ENCODE measurements at places on chromosomes 3 and 15.

GRCh38 chr3:184880276-184881019 is 68.5 kb downstream of the VPS8 start:
- DNase-seq = no peak

DNA sequence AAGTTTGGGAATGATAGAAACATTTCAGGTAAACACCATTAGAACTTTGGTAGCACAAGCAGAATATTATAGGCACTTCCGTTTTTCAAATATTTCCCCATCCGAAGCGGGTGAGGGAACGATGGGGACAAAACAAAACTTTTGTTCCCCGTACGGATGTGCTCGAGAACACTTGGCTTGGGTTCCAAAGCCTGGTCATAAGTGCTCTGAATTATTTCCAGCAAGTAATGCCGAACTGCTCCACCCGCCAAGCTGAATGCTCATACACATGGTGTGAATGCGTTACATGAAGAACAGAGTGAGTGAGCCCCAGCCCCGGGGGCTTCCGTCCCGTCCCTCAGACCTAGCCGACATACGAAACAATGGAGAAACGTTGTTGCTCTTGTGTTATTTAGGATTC is 438.2 kb upstream of the ARRDC4 start:
- DNase-seq = no peak

DNA sequence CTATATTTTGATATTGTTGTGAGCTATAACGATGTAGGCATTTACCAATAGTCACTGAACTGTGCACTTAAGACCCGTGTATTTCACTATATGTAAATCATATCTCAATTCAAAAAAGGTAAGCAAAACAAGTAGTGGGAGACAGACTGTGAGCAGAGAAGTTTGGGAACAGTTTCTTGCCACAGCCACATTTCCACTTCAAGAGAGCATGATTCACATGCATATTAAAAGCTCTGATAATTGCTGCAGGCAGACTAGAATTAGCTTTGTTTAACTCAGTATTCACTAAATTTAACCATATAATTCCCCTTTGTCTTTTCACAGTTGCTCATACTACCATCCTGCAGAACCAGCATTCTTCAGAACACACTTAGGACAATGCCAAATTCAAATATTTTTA is 168.4 kb upstream of the ZNF385D start:
- no peak for DNase-seq

DNA sequence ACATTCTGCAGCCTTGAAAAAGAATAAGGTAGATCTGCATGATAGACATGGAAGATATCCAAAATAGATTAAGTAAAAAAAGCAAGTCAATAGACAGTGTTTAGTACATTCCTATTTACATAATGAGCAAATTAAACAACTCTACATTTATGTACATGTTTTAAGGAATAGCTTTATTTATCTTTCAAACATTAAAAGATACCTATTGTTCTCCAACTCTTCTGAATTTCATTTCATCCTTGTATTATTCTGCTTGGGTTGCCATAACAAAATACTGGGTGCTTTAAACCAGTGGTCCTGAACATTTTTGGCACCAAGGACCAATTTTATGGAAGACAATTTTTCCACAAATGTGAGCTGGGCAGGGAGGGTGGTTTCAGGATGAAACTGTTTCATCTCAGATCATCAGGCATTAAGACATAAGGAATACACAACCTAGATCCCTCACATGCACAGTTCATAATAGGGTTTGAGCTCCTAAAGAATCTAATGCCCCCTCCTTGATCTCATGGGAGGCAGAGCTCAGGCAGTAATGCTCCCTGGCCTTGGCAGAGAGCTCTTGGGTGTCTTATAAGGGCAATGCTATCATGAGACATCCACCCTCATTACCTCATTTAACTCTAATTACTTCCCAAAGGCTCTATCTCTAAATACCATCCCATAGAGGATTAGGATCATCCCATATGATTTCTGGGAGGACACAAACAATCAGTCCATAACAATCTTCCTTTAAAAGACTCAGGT is 6.8 kb upstream of the KATNBL1 start:
- no peak for DNase-seq

DNA sequence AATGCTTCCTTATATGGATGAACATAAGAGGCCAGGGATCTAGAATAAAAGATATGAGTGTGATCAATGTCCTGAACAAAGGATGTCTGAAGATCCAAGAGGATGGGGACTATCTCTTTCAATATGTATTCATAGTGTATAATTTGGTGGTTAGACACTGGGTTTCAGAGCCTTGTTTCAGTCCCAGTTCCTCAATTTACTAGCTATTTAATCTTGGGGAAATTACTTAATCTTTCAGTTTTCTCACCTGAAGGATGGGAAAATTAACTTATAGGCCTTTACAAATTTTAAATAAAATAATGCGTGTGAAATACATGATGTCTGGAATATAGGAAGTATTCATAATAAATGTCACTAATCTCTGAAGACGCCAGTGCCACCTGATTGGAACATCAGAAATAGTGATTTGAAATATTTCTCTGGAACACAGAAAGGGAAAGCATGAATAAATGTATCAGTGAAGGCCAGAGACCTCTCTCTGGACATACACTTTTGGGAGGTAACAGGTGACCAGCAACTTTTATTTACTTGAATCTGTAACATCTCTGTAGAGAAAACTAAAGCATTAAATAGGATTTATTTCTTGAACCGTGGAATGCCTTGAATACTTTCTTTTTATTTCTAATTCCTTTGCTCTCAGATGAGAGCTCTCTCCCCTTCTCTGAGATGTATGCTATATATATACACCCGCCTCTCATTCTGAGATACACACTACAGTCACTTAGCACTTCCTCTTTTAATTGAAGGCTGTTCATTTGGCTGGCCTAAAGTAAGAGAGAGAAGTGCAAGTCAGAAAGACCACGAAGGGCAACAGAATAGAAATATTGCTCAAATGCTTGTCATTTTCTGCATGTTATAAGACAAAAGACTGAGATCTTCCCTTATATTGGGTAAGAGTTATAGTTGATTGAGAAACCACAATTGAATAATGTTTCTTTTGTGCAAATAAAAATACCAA is 407.1 kb downstream of the LSAMP start:
- DNase-seq = no peak

DNA sequence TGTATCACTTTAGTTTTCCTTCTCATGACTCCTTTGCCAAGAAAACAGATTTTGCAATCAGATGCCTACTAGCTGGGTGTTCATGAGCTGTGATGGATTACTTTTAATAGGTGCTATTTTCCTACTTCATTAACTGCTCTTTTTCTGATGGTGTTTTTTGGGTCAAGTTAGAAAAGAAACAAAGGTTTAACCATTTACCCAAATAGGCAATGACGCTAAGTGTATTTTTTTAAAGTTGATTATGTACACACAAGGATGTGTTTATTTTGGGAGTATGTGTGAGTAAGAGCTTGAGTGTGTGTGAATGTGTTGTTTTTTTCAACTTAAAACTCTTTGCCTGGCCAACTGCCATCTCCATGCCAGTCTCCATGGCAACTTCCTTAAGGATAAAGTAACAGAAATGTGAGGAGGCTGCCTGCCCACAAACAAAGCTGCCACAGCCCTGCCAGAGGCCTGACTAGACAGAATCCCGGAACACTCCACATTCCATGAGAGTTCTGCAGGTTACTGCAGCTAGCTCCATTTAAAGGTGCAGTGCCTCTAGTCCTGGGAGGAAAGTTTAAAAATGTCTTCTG is 215.6 kb upstream of the RBMS3 start:
- no peak for DNase-seq

GRCh38 chr3:103218146-103218545 is 783.3 kb downstream of the ZPLD1 start:
- no peak for DNase-seq

GRCh38 chr3:153749070-153749610 is 372.1 kb upstream of the ARHGEF26 start:
- no peak for DNase-seq

GRCh38 chr3:112464264-112464663 is 35.0 kb downstream of the BTLA start:
- DNase-seq = no peak

DNA sequence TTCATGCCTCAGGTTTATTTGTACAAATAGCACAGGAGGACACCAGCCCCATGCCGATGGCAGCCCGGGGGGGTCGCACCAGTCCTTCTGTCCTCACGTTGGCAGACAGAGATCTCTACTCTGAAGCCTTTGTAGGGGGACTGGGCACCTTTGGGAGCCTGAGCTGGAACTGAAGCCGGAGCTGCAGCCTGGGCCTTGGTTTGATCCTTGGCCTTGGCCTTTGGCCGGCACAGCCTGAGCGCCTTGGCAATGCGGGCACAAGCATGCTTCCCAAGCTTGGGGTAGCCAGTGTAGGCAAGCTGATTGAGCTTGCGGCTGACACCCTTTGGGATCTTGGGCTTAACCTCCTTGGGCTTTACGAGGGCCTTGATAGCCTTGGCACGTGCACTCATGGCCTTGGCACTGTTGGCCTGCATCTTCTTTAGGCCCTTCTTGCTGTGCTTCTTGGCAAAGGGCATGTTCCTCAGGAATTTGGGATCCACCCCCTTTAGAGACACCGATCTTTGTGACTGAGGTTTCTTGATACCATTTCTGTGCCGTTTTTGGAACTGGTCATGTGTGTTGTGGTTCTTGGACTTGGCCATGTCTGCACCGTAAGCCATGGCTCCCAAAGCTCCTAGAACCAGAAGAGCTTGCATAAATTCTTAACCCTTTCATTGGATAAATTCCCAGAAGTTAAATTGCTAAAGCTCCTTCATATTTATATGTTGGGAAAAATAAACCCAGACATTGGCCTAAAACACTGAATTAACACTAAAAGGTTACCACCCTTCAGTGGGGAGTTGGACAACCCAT is 33.4 kb upstream of the UACA start:
- DNase-seq = no peak

DNA sequence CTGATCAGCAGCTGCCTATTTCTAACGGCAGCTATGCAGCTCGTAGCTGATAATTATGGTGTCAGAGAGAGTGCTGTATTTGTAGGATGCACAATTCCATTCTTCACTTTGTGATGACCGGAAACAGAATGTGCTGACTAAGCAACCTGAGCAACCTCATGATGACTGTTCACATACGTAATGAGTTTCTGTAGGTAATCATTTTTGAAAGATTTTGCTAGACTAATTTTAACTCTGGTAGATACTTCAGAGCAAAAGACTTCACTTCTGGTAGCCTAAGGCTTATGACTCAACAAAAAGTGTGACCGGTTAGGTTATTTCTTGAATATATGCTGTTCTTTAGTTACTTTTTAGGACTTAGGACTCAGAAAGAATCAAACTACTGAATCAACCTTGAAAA is 567.7 kb downstream of the NAALADL2 start:
- no peak for DNase-seq

GRCh38 chr3:74328435-74328834 is 286.0 kb downstream of the CNTN3 start:
- DNase-seq = no peak

DNA sequence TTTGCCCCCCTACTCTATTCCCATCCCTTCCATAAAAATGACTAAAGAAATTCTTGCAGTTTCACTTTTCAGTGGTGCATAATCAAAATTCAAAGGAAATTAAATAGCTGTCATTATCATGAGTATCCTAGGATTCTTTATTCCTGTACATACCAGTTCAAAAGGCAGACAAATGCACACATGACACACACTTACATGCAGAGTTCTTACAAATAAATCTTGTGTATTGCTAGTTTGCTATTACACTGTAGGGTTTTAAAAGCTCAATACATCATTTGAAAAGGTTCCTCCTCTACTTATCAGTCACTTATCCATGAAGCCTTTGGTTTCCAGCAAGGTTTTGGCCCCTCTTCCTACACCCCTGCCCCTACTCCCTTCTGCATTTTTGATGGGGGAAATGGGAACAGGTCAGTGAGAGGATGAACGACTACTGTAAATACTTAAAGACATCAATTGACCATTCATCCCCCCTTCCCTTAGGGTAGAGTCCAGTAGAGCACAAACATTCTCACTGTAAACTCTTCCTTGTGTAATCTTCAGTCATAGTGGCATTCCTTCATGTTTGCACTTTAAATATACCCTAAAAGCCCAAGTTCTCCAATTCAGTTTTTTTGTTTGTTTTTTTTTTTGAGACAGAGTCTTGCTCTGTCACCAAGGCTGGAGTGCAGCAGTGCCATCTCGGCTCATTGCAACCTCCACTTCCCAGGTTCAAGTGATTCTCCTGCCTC is 92.6 kb downstream of the SUCLG2 start:
- no peak for DNase-seq
